ENCODE measurements at places on chromosomes 2 and 18.

DNA sequence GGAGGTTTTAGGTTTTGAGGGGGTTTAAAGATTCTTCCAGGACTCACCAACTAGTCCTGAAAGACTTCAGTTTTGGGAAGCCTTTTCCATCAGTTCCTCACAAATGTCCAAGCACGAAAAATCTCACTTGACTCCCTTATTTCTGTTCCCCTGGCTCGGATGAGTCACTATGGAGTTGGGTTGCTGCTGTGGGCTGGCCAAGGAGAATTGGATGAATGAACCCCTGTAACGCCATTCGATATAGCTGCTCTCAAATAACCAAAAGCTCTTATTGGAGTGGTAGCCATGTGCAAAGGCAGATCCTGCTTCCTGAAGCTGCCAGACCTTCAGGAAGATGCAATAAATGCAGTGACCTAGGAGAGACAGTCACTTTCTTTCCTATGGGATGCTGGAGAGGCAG, 417.0 kb downstream of the ZNF521 start:
- DNase-seq: no peak

DNA sequence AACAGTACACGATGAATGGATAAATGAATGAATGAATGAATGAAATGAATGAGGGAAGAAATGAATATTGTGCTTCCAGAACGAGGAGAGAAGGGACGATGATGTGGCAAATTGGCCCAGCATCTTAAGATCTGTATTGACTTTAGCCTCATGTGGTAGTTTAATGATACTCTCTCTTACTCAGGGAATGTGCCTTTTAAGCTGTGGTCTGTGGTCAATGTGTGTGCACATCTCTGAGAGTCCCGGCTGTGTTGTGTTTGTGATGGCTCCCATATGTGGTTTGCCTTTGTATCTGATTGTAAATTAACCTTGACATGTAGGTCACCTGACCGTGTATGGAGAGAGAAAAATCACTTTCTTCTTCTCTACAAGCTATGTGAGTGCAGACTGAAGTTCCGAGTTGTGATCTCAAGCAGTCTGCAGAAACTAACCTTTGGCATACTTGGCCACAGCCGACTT, 91.2 kb downstream of the NEDD4L start:
- DNase-seq: no peak

- no peak for DNase-seq
Observed at GRCh38 chr2:25115902-25116301, 52.5 kb downstream of the POMC start.

- no peak for DNase-seq
Observed at GRCh38 chr2:184402381-184402780, 195.9 kb upstream of the ZNF804A start.

GRCh38 chr18:9356976-9357375, 22.4 kb downstream of the TWSG1 start:
- no peak for DNase-seq

DNA sequence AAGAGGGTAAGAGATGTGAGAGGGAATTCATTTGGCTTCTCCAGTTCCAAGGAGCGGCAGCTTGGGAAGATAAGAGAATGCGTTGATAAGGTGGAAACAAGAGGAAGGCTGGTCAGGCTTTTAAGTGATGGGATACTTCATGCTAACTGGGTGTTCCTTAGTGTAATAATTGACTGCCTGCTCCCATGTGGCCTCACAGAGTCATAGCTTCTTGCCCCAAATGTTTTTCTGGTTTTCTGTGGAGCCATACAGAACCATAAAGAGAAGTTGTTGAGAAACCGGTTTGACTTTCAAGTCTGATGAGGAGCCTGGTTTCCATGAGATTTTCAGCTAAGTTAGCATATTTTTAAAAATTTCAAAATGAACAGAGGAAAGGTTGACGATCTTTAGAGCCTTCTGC, 97.5 kb upstream of the ZFP36L2 start:
- no peak for DNase-seq

GRCh38 chr2:1791685-1792435, 47.5 kb upstream of the PXDN start:
- DNase-seq: no peak

GRCh38 chr18:69161383-69162028, 239.2 kb upstream of the DOK6 start:
- no peak for DNase-seq

DNA sequence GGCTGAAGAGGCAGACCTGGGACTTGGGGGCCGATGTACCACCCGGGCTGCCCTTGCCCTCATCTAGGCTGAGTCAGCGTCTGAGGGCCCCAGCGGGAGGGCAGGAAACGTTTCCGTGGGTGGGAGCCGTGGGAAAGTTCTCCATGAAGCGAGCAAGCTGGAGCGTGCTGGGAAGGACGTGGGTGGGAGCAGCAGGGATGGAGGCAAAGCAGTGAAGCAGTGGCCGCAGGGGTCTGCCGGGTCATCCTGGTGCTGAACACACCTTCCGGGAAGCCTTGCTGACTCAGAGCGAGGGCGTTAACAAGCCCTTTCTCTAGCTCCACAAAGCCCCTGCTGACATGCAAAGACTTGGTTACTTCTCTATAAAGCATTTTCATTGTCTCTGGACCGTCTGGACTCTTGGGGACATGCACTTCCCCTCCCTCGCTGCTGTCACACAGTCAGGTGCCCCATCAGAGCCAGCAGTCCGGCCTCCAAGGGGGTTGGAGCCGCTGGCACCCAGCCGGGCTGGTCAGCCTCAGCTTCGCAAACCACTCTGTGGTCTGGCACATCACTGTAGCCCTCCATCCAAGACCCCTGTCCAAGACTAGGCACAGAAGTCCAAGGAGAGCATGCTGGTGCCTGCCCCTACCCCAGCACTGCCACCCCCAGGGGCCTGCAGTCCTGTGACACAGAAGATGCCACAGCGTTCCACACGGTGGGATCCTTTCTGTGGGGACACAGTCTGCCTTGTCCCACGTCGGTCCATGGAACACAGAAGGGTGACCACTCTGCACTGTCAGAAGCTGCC, 115.1 kb upstream of the GPC1 start:
- DNase-seq: no peak

DNA sequence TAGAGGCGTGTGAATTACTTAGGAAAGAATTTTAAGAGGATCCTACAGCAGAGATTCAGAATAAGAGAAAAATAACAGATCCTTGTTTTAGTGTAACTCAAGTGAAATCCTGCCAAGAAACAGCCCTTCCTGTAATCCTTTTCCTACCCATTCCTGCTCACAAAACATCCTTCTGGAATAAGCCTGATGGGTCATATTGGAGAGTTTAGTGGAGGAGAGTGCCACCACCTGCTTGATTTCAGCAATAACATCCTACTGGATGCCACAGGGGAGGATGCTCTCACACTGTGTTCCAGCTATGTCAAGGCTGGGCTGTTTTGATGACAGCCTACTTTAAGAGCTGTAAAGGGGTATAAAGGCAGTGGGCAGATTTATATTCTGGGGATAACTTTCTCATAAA, 54.8 kb upstream of the CCDC178 start:
- DNase-seq: no peak

GRCh38 chr2:238915596-238915995, 67.7 kb downstream of the TWIST2 start:
- no peak for DNase-seq

- DNase-seq: no peak
Observed at GRCh38 chr2:218418717-218419458, at the start of gene VIL1. Gene VIL1, plus strand, starts transcription at chr2:218419123. Its CDS starts 4,656 bp downstream, at chr2:218423779.

DNA sequence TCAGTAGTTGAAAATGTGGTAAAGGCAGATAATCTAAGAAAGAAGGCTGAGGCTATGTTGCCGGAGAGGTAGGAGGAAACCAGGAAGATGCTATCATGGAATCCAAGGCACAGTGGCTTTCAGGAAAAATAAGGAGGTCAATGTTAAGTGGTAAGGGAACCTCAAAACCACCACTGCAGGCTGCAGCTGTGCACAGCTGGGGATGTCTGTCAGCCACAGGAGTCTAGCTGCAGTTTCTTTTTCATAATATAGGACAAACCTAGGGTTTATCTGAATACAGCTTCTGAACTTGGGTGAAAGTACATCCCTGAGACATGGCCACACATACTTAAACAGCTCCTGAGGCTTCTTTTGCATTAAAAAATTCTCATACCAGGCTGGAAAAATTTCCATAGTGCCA, 93.9 kb downstream of the SLC5A7 start:
- DNase-seq: no peak

DNA sequence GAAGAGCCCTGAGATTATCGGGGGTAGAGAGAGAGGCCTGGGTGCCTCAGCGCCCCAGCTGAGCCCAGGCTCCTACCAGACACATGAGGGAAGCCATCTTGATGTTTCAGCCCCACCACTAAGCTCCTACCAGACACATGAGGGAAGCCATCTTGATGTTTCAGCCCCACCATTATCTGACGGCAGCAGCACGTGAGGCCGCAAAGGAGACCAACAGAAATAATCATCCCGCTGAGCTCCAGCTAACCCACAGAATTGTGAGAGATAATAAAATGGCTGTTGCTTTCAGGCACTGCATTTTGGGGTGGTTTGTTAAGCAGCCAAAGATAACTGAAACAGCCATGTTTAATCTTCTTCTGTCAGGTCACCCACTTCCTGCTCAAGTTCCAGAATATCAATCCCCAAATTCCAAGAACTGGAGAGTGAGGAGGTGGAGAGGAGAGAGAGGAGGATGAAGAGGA, 29.3 kb upstream of the SOS1 start:
- DNase-seq: no peak

GRCh38 chr18:28334516-28334915, 157.6 kb upstream of the CDH2 start:
- DNase-seq: no peak

DNA sequence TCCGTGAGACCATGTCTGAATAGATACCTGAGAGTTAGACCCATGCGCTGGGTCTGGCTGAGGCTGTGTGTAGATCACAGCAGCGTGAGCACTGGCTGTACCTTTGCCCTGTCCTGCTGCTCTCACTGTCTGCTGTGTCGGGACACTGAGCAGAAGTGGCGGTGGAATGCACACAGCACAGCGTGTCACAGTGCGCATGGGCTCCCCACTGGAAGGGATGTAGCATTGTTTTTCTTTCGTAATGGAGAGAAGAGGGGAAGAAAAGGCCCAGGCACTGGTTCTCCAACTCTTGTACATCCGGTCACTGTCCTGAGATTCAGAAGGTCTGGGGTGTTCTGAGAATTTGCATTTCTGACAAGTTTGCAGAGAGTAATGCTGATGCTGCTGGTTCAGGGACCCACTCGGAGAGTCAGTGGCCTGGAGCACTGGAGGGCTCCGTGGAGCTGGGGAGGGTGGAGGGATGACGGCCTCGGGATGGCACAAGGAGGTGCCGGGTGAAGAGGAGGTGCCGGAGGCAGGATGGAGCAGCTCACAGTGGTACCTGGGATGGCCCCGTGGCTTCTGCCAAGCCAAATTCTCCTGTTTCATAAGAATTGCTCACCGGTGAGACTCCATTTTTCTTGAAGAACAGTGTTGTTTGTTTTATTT, 252.8 kb downstream of the LDLRAD4 start:
- no peak for DNase-seq

GRCh38 chr2:112665113-112665780, 19.5 kb downstream of the SLC20A1 start:
- no peak for DNase-seq

- no peak for DNase-seq
Observed at GRCh38 chr18:5214583-5215351, 17.7 kb upstream of the AKAIN1 start.

DNA sequence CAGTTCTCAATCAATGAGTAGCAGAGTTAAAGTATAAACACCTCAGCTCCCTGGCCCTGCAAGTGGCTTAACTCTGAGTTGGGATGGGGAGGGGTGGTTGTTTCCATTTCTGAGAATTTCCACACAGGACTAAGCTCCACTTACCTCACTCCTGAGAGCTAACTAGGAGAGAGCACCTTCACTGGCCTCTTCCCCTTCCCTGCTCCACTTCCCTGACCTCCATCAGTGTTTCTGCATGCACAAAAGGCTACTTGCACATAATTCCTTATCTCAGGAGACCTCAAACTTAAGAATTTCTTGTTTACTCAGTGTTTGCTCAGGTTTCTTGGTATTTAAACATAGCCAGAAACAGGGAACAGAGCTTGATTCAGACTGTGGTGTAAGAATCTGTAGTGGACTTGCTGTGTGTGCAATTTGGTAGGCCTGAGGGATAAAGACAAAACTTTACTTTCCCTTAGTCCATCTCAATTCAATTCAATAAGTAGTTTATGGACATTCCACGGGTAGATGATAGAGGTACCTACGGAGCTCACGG, 97.2 kb downstream of the PID1 start:
- no peak for DNase-seq

- no peak for DNase-seq
Observed at GRCh38 chr2:30872797-30873196, 65.6 kb upstream of the CAPN13 start.

DNA sequence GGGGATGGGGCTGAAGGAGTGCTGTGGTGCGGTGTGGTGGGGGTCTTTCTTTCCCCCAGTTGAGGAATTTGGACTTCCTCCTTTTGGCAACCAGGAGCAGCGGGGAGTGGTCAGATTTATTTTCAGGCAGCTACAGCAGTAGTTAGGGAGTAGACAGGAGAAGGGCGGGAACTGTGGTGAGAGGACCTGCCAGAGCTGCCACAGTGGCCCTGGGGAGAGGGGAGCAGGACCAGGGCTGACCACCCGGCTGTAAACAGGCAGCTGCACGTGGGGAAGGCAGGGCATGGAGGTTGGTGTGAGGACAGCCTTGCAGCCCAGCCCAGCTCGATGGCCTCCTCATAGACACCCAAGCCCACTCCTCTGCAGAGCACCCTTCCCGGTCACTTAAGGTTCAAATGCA, 197.2 kb downstream of the GLI2 start:
- no peak for DNase-seq

DNA sequence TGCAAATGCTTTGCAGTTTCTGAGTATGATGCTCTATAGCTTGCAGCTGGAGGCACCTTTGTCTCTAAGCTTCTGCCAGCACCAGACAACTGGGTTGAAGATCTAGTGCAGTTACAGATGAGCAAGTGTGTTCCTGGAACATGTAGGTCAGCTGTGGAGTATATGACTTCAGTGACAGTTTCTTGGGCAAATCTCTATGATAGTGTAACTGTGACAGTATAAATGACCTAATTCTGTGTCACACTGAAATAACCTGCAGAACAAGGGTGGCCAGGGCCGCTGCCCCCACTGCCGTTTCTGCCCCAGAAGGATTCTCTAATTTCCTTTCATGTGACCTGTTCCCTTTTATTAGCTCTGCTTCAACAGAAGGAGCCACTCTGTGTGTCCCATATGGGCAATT, 145.3 kb upstream of the DAPL1 start:
- DNase-seq: no peak

GRCh38 chr18:77876319-77876865, 626.7 kb downstream of the GALR1 start:
- no peak for DNase-seq

GRCh38 chr2:120481446-120482194, 135.7 kb downstream of the INHBB start:
- no peak for DNase-seq

DNA sequence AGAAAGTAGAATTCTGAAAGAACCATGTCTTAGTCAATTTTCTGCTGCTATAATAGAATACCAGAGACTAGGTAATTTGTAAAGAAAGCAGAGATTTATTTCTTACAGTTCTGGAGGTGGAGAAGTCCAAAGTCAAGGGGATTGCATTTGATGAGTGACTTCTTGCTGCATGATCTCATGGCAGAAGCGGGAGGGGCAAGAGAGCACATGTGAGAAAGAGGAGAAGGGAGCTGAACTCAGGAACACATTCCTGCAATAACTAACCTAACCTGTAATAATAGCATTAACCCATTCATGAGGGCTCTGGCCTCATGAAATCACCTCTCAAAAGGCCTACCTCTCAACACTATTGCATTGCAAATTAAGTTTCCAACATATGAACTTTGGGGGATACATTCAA, 797.5 kb upstream of the POU3F3 start:
- no peak for DNase-seq

- DNase-seq: no peak
Observed at GRCh38 chr2:142037744-142038143, 93.1 kb downstream of the LRP1B start.
